ENCODE measurements at places on chromosomes 3 and 15.

- no peaks in the 10 kb centered on the region for H3K36me3 ChIP-seq
- H3K27ac ChIP-seq, result no peak overlapping the region
- DNase-seq, result no peak
- H3K4me3 ChIP-seq, result no peak overlapping the region
Observed at GRCh38 chr15:95760508-95760907, 570.0 kb upstream of the NR2F2 start.

DNA sequence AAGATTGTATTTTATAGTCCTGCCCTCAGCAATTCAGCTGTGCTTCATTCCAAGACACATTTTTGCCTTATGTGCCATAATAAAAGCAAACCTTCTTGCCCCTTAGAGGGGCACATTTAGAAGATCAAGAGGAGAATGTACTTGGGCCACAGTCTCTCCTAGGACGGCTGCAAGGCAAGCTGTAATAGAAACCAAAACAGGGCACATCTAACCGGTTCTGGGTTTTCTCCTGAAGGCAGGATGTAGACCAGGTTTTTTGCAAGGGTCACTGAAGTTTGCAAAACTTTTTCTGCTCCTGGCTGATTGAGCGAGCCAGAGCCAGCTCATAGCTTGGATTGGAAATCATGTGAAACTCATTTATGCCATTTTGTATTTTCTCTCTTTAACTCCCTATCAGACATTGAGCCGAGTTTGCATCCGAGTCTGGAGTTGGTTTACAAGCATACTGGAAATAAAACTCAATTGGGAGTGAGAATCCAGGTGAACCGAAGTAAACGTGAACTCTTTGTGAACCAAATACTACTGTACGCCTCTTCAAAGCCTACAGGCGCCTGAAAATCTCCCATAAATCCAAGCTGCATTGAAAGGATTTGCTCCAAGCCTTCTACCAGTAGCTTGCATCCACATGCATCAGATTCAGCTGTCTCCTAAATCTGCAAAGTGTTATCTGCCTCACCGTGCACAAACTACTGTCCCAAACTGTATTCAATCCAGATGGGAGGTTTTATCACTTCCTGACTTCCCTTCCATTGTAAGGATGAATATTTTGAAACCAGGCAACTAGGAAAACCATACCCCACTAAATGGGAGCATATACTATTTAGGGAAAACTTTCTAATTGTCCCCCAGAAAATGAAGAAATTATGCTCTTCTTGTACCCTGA is 60.9 kb upstream of the TSC22D2 start:
- H3K4me3 ChIP-seq, result no peak overlapping the region
- no peaks in the 10 kb centered on the region for H3K4me1 ChIP-seq
- H3K27me3 ChIP-seq, result no peaks in the 10 kb centered on the region
- H3K27ac ChIP-seq, result no peak overlapping the region
- no peak for DNase-seq

DNA sequence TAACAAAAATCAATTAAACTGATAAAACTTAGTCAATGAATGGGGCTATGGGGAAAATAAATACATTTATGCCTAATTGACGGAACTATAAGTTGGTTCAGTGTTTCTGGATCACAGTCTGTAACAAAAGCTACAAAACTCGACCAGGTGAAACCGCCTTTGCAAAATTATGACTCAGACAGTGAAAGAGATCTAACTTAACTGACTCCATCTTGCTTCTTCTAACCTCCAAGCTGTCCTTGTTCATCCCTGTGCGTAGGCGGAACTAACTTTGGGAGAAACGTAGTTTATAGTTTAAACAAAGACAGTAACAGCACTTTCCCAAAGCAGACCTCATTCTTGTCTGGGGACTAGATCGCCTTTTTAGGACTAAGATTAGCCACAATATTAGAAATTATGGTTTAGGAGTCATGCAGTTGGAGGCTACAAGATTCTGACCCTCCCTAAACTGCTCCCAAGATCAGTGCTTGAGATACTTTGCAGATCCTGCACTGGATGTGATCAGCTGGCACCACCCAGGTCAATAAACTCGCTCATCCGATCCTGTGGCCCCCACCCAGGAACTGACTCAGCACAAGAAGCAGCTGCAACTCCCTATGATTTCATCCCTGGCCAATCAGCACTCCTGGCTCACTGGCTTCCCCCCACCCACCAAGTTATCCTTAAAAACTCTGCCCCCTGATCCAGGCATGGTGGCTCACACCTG is 7.2 kb upstream of the MFGE8 start:
- no peaks in the 10 kb centered on the region for H3K36me3 ChIP-seq
- no peak overlapping the region for H3K4me3 ChIP-seq
- no peaks in the 10 kb centered on the region for H3K4me1 ChIP-seq
- no peak overlapping the region for H3K27ac ChIP-seq
- no peak for DNase-seq
- no peaks in the 10 kb centered on the region for H3K27me3 ChIP-seq

- DNase-seq, result no peak
- no peaks in the 10 kb centered on the region for H3K4me1 ChIP-seq
- H3K27me3 ChIP-seq, result no peaks in the 10 kb centered on the region
- no peaks in the 10 kb centered on the region for H3K36me3 ChIP-seq
- H3K27ac ChIP-seq, result peak overlapping the region; percentile 67
- H3K4me3 ChIP-seq, result peak overlapping the region; percentile 47
Observed at GRCh38 chr15:78263907-78264303, 457 bp upstream of the DNAJA4 start.

GRCh38 chr3:99576904-99577559 is 61.4 kb upstream of the COL8A1 start:
- DNase-seq, result no peak
- H3K27ac ChIP-seq, result no peak overlapping the region
- no peaks in the 10 kb centered on the region for H3K27me3 ChIP-seq
- no peaks in the 10 kb centered on the region for H3K36me3 ChIP-seq
- no peaks in the 10 kb centered on the region for H3K4me1 ChIP-seq

All from uterus (tissue), 4 donors.